ENCODE measurements at places on chromosomes 16 and 17. TPM values are rescaled to one million over a fixed set of nuclear protein-coding genes. Genes with fewer than 3 reads are reported as not detected.

GRCh38 chr16:69930117-69930776, 20.9 kb upstream of the CLEC18A start:
- H3K27ac ChIP-seq = no peak overlapping the region
- peak; percentile 90 for DNase-seq
- no peaks in the 10 kb centered on the region for H3K4me1 ChIP-seq
- H3K36me3 ChIP-seq = no peaks in the 10 kb centered on the region

WBP2 gene
- total RNA-seq = 36.2 TPM

NACA2 gene
- not detected for total RNA-seq

GRCh38 chr16:30551781-30552180, 6.4 kb downstream of the ZNF764 start:
- no peaks in the 10 kb centered on the region for H3K36me3 ChIP-seq
- DNase-seq = no peak
- no peak overlapping the region for H3K4me3 ChIP-seq
- no peak overlapping the region for H3K27ac ChIP-seq

GRCh38 chr16:17798716-17799115, 328.0 kb upstream of the XYLT1 start:
- H3K27me3 ChIP-seq = no peaks in the 10 kb centered on the region
- H3K36me3 ChIP-seq = no peaks in the 10 kb centered on the region
- no peak overlapping the region for H3K27ac ChIP-seq
- H3K4me3 ChIP-seq = no peak overlapping the region

CASKIN1 gene
- 6.2 TPM for total RNA-seq

RPTOR gene
- total RNA-seq = 38.0 TPM

GRCh38 chr16:11582157-11582814, 4.4 kb downstream of the LITAF start:
- DNase-seq = peak; percentile 71
- peaks cover 28% of the 10 kb centered on the region for H3K27me3 ChIP-seq
- peak overlapping the region; percentile 78 for H3K27ac ChIP-seq
- H3K4me3 ChIP-seq = peak overlapping the region; percentile 38

TBC1D26 gene
- 0.23 TPM for total RNA-seq

DNA sequence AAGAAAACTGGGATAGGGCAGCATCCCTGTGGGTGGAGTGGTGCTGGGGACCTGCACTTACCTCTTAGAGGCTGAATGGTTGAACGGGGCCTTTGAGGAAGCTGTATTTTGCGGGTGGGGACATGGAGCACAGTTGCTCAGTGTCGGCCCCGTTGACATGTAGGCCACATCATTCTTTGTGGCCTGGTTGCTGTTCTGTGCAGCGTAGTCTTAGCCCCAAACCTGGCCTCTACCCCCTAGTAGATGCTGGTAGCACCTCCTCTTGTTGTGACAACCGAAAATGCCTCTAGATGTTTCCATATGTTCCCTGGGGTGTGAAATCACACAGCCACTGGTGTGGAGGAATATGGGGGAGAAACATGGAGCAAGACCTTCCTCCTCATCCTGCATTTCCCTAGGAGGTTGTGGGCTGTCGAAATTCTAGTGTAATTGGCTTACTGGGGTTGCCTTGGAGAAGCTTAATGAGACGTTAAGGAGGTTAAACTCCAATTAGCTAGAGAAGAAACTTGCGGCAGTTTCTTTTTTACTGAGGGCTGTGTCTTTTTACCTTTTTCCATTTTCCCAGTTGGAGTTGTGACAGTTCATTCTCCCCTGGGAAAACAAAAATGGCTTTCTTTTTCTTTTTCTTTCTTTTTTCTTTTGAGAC, 9.4 kb downstream of the ABCC1 start:
- H3K27ac ChIP-seq = peak overlapping the region; percentile 85
- H3K4me1 ChIP-seq = peaks cover 36% of the 10 kb centered on the region
- no peaks in the 10 kb centered on the region for H3K36me3 ChIP-seq
- no peaks in the 10 kb centered on the region for H3K27me3 ChIP-seq
- no peak for DNase-seq
- H3K4me3 ChIP-seq = no peak overlapping the region

RNF167 gene
- total RNA-seq = 87.0 TPM

PRM2 gene
- total RNA-seq = not detected

GRCh38 chr17:72730077-72730476, 362.4 kb downstream of the SLC39A11 start:
- no peak overlapping the region for H3K27ac ChIP-seq
- no peaks in the 10 kb centered on the region for H3K27me3 ChIP-seq
- H3K4me3 ChIP-seq = no peak overlapping the region
- H3K36me3 ChIP-seq = no peaks in the 10 kb centered on the region
- no peaks in the 10 kb centered on the region for H3K4me1 ChIP-seq

DNA sequence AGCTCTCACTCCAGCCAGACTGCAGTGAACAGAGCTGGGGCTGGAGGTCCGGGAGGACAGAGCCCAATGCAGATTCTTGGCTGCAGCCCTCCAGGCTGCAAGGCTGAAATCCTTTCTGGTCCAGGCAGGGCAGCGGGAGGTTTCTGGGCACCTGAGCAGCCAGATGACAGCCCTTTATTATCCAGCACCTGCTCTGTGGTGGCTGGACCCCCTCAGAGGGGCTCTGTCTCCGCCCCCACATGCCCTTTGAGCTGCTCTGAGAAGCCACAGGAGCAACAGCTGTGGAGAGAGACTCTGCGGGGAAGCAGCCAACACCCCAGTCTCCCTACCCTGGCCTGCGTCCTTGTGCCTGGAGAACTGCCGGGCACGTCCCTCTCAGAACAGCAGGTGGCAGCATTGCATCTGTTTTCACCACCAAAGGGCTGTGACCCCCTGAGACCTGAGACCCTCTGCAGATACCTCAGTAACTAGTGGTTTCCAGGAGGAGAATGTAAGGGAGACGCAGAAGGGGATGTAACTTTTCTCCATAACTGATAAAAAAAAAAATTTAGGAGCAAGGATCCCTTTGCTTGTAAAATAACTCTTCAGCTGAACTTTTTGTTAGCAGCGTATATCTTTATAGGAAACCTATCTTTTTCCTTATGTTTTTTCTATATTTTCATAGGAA, 3.7 kb upstream of the CNP start:
- peak; percentile 93 for DNase-seq
- H3K36me3 ChIP-seq = no peaks in the 10 kb centered on the region
- H3K27me3 ChIP-seq = 0 out of 2 replicates have a peak, but pooled peaks cover 3% of the 10 kb centered on the region
- peaks cover 27% of the 10 kb centered on the region for H3K4me1 ChIP-seq

DNA sequence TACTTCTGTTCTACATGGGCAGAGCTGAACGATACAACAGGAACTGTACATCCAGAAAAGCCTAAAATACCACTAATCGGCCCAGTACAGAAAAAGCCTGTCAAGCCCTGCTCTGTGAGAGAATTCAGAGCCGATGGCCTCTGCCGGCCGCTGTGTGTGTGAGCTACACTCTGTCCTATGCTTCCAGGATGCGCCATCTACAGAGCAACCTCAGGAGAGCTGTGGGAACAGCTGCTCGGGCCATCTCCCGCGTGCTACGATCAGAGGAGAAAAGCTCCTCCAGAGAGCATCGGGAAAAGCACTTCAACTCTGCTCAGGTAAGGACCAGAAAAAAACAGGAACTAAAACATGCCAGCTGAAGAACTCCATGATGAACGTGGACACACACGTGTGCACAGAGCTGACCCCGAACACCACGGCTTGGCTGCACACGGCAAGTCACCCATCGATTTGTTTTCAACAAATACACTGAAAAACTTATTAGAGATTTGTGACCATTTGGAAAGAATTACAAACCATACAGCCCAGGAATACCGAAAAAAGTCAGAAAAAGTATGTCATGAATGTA, 115.9 kb downstream of the ANKRD11 start:
- no peak overlapping the region for H3K4me3 ChIP-seq
- H3K27me3 ChIP-seq = no peaks in the 10 kb centered on the region
- peaks cover 51% of the 10 kb centered on the region for H3K4me1 ChIP-seq
- no peaks in the 10 kb centered on the region for H3K36me3 ChIP-seq
- H3K27ac ChIP-seq = peak overlapping the region; percentile 53

- no peaks in the 10 kb centered on the region for H3K27me3 ChIP-seq
- no peak within 1 kb of the TSS for H3K4me3 ChIP-seq
- H3K27ac ChIP-seq = no peak within 1 kb of the TSS
- DNase-seq = peak; percentile 31
- no peaks in the 10 kb centered on the region for H3K36me3 ChIP-seq
Measured at GRCh38 chr17:40937384-40937819, at the start of gene KRT23. Gene KRT23, minus strand, starts transcription at chr17:40937646. Its CDS starts 1,043 bp downstream, at chr17:40936603.

DNA sequence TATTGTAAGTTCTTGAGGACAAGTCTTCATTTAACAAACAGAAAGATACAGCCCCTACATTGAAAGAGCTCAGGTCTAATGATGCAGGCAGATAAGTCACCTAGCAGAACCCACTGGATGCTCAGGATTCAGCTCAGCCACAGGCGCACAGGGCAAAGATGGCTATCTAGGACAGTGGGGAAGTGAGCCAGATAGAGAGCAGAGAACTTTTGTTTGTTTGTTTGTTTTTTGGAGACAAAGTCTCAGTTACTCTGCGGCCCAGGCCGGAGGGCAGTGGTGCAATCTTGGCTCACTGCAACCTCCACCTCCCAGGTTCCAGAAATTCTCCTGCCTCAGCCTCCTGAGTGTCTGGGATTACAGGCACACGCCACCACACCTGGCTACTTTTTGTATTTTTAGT, 20.4 kb downstream of the METTL2A start:
- H3K4me1 ChIP-seq = no peaks in the 10 kb centered on the region
- H3K27me3 ChIP-seq = no peaks in the 10 kb centered on the region
- no peak for DNase-seq

- peaks cover 6% of the 10 kb centered on the region for H3K4me1 ChIP-seq
- no peaks in the 10 kb centered on the region for H3K27me3 ChIP-seq
- no peaks in the 10 kb centered on the region for H3K36me3 ChIP-seq
- no peak overlapping the region for H3K4me3 ChIP-seq
- no peak for DNase-seq
Measured at GRCh38 chr17:1754430-1755112, 7.3 kb upstream of the SERPINF1 start.

DNA sequence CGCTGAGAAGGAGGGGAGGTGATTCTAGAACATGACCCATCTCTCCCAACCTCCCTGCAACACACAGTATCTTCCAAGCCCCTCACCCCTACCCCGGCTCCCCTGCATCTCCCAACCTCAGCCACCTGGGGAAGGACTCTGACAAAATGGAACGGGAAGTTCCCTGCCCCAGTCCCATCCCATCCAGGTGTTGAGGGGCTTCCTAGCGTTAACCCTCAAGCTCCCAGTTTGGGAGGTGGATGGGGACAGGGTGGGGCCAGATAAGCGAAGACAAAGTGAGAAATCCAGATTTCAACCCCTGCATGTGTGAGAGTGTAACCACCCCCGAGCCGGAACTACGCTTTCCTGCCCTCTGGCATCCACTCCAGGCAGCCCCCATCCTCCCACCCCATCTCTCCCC, 1.8 kb downstream of the ZSCAN10 start:
- DNase-seq = peak; percentile 69
- H3K4me1 ChIP-seq = peaks cover 47% of the 10 kb centered on the region

CMTM1 gene
- total RNA-seq = 1.4 TPM

DNA sequence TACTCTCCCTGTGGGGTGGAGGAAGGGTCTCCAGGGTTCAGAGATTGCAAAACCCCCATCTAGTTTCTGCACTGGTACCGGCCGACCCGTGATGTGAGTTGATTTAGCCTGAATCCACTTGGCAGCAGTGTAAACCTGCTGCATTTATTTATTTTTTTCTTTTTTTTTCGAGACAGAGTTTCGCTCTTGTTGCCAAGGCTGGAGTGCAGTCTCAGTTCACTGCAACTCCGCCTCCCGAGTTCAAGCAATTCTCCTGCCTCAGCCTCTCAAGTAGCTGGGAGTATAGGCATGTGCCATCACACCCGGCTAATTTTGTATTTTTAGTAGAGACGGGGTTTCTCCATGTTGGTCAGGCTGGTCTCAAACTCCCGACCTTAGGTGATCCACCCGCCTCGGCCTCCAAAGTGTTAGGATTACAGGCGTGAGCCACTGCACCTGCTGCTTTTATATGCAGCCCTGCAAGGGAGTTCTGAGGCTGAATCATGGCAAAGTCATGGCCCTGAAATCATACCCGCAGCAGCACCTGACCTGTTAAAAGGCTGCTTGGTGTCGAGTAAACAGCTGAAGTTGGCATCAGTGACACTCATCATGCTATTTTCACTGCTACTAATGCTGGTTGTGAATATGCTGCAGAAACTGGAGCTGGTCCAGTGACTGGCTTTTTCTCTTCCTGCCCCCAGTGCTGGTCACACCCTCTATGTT, 21.4 kb downstream of the DEXI start:
- no peak overlapping the region for H3K4me3 ChIP-seq
- DNase-seq = no peak
- H3K4me1 ChIP-seq = no peaks in the 10 kb centered on the region
- no peaks in the 10 kb centered on the region for H3K36me3 ChIP-seq
- H3K27me3 ChIP-seq = no peaks in the 10 kb centered on the region

GRCh38 chr17:27199948-27200347, 94.0 kb upstream of the WSB1 start:
- H3K4me3 ChIP-seq = no peak overlapping the region

BRIP1 gene
- total RNA-seq = 24.2 TPM

- no peak overlapping the region for H3K4me3 ChIP-seq
- peaks cover 10% of the 10 kb centered on the region for H3K4me1 ChIP-seq
Measured at GRCh38 chr16:89338863-89339262, 121.4 kb downstream of the ZNF778 start.

GRCh38 chr17:73470316-73470826, 158.6 kb upstream of the CDC42EP4 start:
- no peak overlapping the region for H3K4me3 ChIP-seq
- H3K36me3 ChIP-seq = no peaks in the 10 kb centered on the region
- H3K27ac ChIP-seq = no peak overlapping the region
- DNase-seq = no peak
- no peaks in the 10 kb centered on the region for H3K4me1 ChIP-seq

SHCBP1 gene
- total RNA-seq = 14.9 TPM

DNA sequence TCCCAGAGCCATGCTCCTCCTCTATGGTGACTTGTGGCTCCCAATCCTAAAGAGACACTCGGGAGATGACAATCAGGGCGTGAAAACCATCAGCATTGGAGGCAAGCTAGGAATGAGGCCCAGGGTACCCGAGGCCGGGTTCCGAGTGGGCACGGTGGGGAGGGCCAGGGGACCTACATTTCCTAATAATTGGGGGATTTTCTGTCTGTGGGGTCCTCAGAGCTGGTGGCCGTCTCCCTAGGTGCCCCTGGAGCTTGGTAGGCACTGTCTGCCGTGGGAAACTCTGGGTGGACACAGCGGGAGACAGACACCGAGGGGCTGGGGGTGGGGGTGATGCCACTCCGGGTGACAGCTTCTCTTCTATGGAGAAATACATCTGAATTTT, 312.5 kb upstream of the TNRC6C start:
- DNase-seq = no peak
- no peaks in the 10 kb centered on the region for H3K27me3 ChIP-seq
- no peaks in the 10 kb centered on the region for H3K36me3 ChIP-seq
- no peak overlapping the region for H3K4me3 ChIP-seq
- 0 out of 2 replicates have a peak, but pooled peaks cover 7% of the 10 kb centered on the region for H3K4me1 ChIP-seq

All from GM23338 (cell line).